Colonic mucosa (tissue), 4 donors: ENCODE measurements at places on chromosomes 13 and 19. TPM values are rescaled to one million over a fixed set of nuclear protein-coding genes. Genes with fewer than 3 reads are reported as not detected.
A peak's percentile ranks its signal among the peaks of the same experiment; 100 is the strongest.

REEP6 gene
- 6.4 TPM for total RNA-seq

HCN2 gene
- total RNA-seq = 0.17 TPM

ZNF880 gene
- total RNA-seq = 8.1 TPM

CAPN12 gene
- total RNA-seq = 5.7 TPM

LIPE gene
- 16.0 TPM for total RNA-seq

KIR3DL1 gene
- not detected for total RNA-seq

ZNF536 gene
- total RNA-seq = 1.4 TPM

CRX gene
- not detected for total RNA-seq

CERS4 gene
- total RNA-seq = 5.3 TPM

CGB8 gene
- total RNA-seq = not detected

NCAN gene
- total RNA-seq = 0.05 TPM

PRODH2 gene
- total RNA-seq = not detected

OR4F17 gene
- not detected for total RNA-seq

MEIS3 gene
- 2.3 TPM for total RNA-seq

TUBB4A gene
- total RNA-seq = 0.44 TPM

PEAK3 gene
- total RNA-seq = 0.72 TPM

DNA sequence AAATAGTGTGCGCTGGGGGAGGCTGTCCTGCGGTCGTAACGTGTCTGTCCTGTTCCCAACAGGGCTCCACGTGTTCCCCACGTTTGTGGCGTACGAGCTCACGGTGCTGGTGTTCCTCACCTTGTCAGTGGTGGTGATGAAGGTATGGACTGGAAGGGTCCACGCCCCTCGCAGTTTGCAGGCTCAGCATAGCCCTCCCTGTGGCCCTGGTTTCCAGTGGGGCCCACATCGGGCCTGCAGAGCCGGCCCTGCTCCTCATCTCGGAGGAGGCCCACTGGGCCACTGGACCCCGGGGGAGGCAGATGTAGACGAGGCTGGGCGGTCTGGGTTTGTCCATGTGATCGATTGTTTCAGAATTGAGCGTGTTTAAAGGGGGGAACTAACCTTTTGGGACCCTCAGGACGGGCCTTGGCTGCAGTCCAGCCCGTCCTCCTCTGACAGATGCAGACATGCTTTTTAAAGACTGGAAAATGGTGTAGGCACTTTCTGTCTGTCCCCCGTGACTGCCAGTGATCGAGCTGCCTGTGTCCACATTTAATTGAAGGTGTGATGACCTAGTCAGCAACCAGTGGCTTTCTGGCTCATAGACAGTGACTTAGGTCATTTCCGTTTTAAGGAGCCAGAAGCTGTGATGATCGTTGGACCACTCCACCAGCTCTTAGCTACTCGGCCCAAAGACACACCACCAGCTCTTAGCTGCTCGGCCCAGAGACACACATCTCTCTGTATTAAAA lies 37.1 kb upstream of the TFDP1 start:
- peak; percentile 16 for DNase-seq

DNA sequence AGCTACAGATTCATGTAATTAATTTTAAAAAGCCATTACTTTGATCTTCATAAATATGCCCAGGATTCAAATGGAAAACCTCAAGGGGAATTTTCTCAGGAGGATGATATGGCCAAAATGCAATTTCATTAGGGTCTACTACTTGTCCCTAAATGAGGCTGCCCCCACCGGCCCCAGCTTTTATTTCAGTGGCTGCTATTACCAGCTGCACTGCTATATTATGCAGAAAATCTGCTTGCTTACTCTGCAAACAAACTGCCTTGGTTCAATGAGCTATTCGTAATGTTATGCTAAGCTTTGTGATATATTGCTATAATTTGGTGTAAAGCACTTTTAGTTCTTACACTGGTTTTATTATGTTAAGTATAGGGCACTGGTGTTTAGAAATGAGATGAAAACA lies 137.3 kb upstream of the TMTC4 start:
- DNase-seq = no peak

GRCh38 chr13:59399513-59399912 lies 764.2 kb downstream of the DIAPH3 start:
- no peak for DNase-seq

- no peak for DNase-seq
Measured at GRCh38 chr19:18017275-18018083, 9.5 kb downstream of the ARRDC2 start.

DNA sequence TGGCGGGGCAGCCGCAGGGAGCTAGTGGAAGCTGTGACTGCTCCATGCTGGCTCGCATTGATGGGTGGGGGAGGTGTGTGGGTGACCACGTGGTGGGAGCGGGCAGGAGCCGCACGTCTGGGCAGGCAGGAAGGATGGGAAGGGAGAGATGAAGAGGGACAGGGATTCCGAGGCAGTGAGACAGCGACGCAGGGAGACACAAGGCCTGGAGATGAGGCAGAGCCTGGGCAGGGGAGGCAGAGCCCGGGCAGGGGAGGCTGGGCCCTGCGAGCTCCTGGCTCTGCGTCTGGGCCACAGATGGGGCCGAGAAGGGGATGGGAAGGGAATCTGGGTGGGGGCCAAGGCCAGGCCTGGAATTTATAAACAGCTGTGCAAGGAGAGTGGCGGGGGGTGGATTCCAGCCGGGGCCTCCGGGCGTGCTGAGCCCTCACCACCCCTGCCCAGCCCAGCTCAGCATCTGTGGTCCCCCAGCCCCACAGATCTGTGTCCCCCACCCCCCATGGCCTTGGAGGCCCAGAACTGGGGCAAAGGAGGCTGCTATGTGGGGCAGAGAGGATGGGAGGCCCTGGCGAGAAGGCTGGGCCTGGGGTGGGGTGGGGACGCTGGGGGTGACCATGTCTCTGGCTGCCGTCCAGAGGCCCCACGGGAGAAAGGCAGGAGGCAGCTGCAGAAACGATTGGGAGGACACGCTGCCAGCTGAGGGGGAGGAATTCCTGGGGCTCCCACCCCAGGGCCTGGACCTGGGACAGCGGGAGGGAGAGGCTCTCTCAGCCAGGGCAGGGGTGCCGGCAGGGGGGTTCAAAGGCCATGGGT lies 6.0 kb downstream of the EHD2 start:
- DNase-seq = peak; percentile 61

- no peak for DNase-seq
Measured at GRCh38 chr13:81551036-81551435, 1210.1 kb upstream of the SPRY2 start.

DNA sequence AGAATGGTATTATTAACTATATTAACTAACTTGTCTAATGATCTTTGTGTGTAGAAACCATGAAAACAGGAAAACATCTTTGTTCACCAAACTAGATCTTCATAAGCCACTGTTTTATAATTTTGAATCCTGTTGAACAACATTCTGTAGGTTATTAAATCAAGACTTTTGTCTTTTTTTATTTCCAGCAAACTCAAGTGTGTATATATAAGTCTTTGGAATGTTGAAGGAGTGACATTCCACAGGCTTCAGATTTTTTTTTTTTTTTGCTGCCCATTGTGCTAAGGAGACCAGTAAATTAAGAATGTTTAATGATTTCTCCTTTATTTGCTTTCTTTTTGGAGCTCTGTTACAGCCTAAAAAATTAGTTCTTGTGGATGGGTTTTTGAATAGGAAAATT lies 89.6 kb downstream of the LMO7 start:
- DNase-seq = no peak

DNA sequence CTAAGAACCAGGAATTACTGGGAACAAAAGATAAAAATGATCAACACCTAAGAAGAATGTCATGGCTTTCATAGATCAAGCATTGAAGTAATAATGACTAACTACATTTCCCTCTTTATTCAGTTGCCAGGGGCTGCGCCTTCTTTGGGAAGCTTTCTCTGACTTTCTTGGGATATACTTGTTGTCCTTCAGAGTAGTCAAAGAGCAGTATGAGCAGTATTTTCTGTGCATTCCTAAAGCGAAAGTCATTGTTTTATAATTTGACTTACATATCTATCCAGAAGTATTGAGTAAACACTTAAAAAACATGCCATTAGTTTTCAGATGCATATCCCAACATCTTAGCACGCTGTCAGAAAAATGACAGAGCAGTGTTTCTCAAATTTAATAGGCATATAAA lies 2412.4 kb downstream of the PCDH9 start:
- no peak for DNase-seq

- no peak for DNase-seq
Measured at GRCh38 chr13:20331949-20332348, 99.8 kb upstream of the GJB6 start.

GRCh38 chr19:1181606-1182005 lies 7.5 kb upstream of the SBNO2 start:
- peak; percentile 84 for DNase-seq

- no peak for DNase-seq
Measured at GRCh38 chr13:29888306-29888705, 37.9 kb upstream of the UBL3 start.

DNA sequence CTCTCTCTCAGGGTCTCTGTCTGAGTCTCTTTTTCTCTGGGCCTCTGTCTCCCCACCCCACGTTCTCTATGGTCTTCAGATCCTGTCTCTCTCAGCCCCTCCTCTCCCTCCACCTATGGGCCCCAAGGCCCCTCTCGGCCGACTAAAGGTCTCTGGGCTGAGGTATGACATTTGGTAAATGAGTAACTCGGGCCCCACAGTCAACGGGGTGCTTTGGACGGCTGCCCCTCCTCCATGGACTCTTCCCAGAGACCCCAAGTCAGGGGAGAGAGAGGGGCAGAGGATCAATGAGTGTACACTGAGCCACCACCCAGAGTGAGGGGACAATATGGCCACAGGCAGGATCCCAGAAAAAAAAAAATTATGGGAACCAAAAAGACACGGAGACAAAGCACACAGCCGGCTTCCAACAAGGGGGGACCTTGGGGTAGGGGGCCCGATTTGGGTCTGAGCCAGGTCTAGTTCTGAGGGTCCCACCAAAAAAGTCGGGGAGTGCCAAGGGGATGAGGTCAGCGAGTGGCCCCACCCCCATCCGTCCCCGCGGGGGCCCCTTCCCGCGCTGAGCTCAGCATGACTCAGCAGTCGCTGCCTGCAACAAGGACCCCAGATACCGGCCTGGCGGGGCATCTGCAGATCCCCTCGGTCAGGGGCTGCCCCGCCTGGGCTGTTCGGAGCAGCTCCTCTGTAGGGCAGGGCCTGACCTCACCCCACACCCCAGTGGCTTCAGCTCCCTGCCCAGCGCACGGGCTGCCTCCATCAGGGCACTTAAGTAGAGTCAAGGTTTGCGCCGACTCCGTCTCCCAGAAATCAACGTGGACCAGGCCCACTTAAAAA lies 1.5 kb upstream of the FTL start:
- DNase-seq = peak; percentile 85

DNA sequence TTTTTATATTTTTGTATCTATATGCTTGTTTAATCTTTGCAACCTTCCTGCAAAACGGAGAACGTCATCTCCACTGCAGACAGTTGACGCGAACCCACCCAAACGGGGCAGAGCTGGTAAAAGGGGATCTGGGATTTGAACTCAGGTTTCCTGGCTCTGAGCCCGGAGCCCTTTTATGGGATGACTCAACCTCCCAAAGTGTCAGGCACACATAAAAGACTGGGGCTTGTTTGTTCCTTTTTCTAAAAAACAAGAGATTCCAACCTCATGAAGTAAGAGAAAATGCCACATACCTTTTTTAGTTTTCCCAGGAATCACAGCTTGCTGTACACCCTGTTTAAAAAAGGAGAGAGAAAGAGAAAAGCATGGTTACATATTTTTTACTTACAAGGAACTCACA lies 78.9 kb downstream of the GADD45B start:
- DNase-seq = no peak

GRCh38 chr13:52903320-52903719 lies 54.9 kb upstream of the PCDH8 start:
- no peak for DNase-seq

GRCh38 chr19:48991873-48992580 lies 1.1 kb downstream of the GYS1 start:
- peak; percentile 78 for DNase-seq

- peak; percentile 88 for DNase-seq
Measured at GRCh38 chr19:55605637-55606470, at the start of gene ZNF865. ZNF865 (plus strand) TSS chr19:55605647; CDS start chr19:55613619, 7,972 bp downstream.

- DNase-seq = peak; percentile 75
Measured at GRCh38 chr19:47305309-47305751, 4.3 kb upstream of the C5AR1 start.

DNA sequence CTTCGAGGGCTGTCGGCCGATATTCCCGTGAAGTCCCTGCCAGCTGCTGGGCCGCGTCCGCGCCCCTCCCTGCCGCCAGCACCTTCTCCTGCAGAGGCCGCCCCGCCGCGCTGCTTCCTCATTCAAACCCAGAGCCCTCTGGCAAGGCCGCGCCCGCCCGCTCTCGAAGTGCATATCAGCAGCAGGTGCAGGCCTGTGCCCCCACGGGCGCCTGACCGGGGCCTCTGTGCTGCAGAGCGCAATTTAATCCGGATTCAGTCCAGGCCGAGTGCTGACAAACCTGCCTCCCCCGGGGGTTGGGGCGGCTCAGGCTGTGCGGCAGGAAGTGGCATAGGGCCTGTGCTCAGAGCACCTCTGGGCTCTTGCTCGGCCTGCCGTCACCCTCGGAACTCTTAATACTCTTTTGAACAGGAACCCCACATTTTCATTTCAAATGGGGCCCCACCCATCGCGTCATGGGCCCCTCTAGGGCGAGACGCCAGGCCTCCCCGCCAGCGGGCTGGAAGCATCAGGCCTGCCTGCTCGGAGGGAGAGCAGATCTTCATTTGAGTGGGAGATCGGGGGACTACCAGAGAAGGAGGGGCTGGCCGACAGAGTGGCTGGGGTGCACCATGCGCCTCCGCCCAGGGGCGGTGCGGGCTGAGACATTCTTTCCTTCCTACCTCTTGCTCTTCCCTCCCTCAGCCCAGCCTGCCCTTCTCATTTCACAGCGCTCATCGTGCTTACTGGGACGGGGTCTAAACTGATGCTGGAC lies 125.7 kb downstream of the TNFRSF19 start:
- peak; percentile 34 for DNase-seq

- DNase-seq = no peak
Measured at GRCh38 chr19:35533822-35534392, 651 bp downstream of the GAPDHS start.

- DNase-seq = peak; percentile 65
Measured at GRCh38 chr19:2332341-2333026, 4.0 kb downstream of the SPPL2B start.

DNA sequence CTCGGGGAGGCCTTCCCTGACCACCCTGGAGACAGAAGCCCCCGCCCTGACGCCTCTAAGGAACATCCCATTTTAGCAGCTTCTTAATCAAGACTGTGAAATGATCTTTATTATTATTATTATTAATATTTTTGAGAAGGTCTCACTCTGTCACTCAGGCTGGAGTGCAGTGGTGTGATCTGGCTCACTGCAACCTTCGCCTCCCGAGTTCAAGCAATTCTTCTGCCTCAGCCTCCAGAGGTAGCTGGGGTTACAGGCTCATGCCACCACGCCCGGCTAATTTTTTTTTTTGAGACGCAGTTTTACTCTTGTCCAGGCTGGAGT lies 3.6 kb upstream of the DAND5 start:
- no peak for DNase-seq
